ENCODE measurements at places on chromosomes 2 and 18.

DNA sequence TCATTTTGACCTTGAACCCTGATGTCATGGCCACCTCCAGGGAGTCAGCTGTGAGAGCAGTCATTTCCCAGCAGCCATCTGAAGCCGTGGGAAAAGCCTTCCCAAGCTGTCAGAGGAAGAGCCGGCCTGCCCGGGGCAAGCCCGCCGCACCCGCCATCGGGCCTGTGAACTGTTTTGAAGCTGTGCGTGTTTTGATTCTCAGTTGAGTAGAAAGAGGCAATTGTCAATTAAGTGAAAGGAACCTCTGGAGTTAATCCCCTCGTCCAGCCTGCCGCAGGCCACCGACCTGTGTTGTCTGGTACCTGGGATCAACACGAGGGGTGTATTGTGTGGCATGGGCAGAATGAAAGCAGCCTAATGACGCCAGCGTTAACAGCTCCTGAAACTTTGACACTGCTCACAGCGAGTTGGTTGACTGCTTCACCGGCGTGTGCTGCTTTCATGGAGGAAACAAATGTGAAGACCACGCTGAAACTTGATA, 318.4 kb downstream of the AGAP1 start:
- DNase-seq: no peak

DNA sequence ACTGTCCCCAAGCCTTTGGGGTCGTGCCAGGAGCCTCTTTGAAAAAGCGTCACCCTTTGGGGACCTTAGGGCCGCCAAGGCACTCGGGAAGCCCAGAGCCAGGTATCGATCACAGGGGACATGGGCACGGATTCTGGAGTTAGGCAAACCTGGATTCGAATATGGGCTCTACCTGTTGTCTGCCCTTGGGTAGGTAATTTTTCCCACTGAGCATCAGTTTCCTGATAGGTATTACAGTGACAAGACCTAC, 9.3 kb downstream of the TMEM198 start:
- no peak for DNase-seq

GRCh38 chr2:230914886-230915285, 10.2 kb downstream of the GPR55 start:
- no peak for DNase-seq

DNA sequence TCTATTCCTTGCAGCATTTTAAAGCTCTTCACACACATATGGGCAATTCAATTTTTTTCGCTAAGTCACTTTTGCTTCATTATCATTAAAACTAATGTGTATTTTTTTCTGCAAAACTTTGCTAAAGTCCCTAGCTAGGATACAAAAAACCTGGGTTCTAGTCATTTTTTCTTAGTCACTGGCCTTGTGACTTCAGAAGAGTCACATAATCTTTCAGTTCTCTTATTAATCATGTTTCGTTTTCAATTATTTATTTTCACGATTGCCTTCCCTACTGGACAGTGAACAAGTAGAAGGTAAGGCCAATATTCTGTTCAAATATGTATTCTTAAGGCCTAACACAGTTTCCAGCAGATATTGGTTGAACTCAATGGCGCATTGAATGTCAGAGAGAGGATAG, 60.9 kb upstream of the CYRIA start:
- DNase-seq: no peak

DNA sequence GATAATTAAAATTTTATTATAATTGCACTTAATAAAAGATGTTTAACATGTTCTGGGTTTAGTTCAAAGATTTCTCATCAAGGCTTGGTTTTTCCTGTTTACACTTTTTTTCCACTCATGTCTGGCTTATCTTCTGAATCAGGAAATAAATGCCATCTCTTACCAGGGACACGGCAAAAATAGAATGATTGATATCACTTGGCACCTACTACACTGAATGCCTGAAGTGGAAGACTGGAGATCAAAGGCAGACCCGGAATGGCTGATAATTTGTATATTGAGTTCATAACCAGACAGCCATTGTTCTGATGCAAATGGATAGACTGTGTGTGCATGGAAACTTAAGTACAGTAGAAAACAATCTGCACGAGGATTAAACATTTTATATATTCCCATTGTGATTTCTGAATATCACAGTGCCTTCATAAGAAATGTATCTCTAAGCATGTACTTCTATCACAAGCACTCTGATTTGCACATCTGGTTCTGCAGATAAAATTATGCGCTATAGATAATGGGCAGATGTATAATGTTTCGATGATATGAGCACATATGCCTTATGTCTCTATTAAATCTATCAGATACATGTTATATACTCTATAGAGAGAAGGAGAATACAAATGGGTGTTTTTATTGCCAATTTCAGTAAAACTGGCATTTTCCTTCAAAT, 304.8 kb downstream of the RND3 start:
- no peak for DNase-seq

DNA sequence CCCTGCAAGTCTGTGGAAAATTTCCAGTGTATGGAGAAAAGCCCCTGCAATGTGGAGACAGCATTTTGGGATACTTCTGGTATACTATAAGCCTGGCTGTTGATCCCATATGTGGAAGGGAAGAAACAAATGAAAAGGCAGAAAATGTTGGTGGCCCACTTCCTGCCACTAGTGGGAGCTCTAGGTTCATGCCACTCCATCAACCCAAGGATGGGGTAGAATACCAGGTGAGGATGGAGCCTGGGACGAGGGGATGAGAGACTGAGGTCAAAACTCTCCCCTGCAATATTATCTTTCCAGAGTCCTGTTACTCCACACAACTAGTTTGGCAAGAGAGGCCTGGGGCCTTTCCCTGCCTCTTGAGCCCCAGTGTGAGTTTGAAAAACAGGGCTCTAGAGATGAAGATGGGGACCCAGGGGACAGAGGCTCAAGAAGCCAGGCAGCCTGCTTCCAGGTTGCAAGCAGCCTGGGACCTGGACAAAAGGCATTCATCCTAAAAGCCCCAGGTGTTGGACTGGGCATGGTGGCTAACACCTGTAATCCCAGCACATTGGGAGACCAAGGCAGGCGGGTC, 31.9 kb downstream of the BMP10 start:
- no peak for DNase-seq

GRCh38 chr2:203861607-203862006, 6.0 kb upstream of the CTLA4 start:
- no peak for DNase-seq

GRCh38 chr2:204967199-204967960, 422.1 kb downstream of the PARD3B start:
- no peak for DNase-seq

DNA sequence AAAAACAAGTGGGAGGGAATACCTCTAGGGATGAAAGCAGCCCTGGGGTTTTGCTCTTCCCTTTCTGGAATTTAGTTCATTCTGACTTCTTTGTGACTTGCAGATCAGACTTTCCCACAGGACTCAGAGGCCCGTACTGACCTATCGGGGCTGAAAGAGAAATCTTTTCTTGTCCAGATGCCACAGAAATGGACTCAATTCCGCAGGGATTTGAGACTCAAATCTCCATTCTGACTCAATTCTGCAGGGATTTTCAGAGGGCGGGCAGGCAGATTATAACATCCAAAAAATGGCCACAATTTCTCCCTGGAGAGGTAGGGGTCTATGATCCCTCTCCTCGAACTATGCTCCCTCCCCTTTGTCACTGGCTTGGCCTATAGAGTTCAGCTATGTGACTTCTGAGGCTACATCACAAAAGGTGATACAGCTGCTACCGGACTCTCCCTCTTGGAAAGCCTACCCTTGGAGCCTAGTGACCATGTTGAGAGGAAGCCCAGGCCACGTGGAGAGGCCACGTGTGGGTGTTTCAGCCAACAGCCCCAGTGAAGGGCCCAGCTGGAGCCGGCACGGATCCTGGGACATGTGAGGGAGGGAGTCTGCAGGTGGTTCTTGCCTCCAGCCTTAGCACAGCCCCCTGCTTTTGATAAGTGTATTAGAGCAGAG, 4.8 kb upstream of the EFHD1 start:
- no peak for DNase-seq

GRCh38 chr2:86037141-86037794, 68.4 kb downstream of the POLR1A start:
- DNase-seq: no peak

GRCh38 chr2:10830203-10830602, 17.6 kb upstream of the PDIA6 start:
- DNase-seq: no peak

DNA sequence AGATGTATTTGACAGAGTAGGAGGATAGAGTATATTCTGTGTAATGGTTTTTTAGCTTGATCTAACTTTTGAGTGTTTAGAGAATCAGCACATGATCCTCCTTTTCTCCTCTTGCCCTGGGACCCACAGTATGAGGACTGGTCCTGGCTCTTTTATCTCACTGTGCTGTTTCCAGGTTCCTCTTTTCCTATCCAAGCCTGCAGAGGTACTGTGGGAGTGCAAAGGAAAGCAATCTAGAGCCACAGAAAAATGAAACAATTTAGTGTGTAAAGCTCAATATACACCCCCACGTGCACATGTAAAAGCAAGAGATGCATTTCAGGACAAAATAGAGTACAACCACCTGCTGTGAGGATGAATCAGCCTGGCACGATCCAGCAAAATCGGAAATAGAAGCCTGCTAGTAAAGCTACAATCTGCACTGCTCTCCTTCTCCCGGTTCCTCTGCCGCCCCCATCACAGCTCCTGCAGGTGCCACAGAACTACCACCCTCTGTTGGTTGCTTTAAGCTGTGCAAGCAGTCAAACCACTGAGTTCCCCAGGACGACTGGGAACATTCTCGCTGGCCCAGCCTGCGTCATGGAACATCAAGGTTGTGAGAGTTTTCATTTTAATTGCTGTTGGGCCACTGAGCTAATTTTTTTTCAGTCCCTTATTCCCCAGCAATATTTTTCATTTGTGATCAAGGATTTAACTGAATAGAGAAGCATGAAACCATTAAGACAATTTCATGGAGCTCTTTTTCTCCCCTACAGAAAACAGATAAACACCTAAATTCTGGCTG, 47.8 kb upstream of the MAPRE3 start:
- DNase-seq: no peak

- no peak for DNase-seq
These were observed 270.3 kb downstream of the NEDD4L start for GRCh38 chr18:58314284-58314683.

GRCh38 chr2:1701020-1701419, 43.3 kb downstream of the PXDN start:
- DNase-seq: no peak

DNA sequence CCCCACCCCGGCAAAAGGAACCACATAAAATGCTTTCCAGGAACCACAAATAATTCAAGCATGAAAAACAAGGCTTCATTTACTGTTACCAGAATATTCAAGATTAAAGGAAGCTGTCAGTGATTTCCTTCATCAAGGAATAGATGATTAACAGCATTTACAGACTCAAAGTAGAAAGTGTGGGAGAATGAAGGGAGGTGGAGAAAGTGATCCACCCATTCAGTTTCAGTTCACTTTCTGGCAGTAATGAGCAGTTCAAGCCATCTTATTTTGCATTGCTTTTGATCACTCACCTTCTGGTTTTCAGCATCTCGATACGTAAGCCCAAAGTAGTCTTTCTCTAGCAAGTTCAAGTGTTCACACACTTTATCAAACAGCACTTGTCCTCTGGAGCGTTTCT, 99.0 kb downstream of the EPB41L3 start:
- DNase-seq: no peak

GRCh38 chr18:42274488-42275137, 319.6 kb downstream of the PIK3C3 start:
- DNase-seq: no peak

DNA sequence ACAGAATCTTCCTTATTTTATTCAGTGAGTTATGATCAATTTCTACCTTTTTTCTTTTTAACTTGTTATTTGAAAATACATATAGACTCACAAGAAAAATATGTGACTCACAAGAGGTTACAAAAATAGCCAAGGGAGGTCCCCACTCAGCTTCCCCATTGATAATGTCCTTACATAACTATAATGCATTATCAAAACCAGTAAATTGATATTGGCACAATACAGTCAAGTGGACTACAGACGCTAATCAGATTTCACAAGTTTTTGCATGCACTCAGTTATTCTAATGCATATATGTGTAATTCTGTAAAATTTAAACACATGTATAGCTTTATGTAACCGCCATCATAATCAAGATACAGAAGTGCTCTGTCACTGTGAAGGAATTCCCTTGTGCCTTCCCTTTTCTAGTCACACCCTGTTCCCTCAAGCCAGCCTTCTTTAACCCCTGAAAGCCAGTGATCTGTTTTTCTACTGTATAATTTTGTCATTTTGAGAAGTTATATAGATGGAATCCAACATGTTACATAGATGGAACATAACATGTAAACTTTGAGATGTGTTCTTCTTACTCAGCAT, 118.4 kb downstream of the ALMS1 start:
- no peak for DNase-seq

DNA sequence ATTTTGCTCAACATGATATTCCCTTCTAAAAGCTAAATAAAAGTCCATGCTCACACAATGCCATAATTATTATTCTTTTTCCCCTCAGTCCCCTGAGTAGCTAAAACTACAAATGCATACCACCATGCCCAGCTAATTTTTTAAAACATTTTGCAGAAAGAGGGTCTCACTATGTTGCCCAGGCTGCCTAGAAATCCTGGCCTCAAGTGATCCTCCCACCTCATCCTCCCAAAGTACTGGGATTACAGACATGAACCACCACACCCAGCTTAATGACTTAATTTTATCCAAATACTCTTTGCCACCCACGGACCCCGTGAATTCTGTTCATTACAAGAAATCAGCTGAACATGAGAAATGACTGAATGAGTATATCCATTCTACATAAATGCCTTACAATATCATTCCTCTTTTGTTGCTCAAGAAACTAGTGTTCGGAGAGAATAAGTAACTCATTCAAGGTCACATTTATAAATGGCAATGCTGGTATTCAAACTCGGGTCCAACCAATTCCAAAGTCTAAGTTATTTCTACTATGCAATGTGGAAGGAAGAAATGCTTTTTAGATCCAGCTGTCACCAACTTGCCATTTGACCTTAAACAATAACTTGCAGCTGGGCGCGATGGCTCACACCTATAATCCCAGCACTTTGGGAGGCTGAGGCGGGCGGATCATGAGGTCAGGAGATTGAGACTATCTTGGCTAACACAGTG, 59.8 kb downstream of the NOL10 start:
- no peak for DNase-seq

- no peak for DNase-seq
These were observed 67.0 kb downstream of the GALR1 start for GRCh38 chr18:77316641-77317040.

- no peak for DNase-seq
These were observed 57.3 kb upstream of the ALPP start for GRCh38 chr2:232321156-232321816.

DNA sequence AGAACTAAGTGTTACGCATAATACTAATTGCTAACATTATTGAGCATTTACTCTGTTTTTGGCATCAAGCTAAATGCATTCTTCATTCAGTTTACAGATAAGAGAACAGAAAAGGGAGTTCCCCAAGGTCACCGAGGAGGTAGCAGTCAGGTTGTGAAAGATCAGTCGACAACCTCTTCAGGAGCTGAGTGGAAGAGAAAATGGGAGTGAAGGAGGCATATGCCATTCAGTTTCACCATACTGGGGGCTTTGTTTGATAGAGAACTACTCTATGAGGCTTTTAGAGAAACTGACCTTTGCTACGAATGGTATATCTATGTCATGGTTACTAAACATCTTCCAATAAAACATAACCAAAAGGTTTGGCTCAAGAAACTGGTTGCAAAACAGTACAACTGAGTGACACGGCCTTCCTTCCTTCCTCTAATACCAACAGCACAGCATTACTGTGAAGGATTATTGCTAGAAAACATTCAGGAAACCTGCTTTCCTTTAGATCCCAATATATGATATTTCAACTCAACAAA, 112.1 kb downstream of the RBMS1 start:
- no peak for DNase-seq

GRCh38 chr2:61157371-61158003, 4.5 kb upstream of the C2orf74 start:
- DNase-seq: peak; percentile 37

Measured in vagina (tissue), 2 donors.